ENCODE measurements at places on chromosomes 4 and X.

DNA sequence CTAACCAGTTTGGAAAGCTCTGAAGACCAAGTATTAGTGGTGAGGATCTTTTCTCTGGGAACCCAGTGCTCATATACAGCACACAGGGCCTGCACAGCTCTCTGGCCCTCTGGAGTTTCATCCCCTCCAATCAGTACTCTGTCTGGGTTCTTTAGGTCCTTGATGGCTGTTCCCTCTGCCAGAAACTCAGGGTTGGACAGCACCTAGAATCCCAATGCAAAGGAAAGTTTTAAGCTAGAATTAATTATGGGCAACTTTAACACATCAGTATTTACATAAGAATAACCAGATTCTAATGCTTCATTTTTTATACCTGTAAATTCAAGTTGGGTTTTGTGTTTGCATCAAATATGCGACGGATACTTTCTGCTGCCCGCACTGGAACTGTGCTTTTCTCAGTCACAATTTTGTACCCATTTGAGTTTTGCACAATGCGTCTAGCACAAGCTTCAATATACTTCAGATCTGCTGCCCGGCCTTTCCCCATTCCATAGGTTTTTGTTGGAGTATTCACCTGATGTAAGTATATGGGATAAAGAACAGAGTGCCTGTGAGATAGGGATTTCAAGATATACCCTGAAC lies 16.8 kb downstream of the UGDH start:
- no peak for DNase-seq

- DNase-seq = peak; percentile 42
These were observed 21.2 kb downstream of the SLC2A9 start for GRCh38 chr4:9999956-10000561.

- no peak for DNase-seq
These were observed 266.6 kb downstream of the ZNF674 start for GRCh38 chrX:46278572-46278971.

DNA sequence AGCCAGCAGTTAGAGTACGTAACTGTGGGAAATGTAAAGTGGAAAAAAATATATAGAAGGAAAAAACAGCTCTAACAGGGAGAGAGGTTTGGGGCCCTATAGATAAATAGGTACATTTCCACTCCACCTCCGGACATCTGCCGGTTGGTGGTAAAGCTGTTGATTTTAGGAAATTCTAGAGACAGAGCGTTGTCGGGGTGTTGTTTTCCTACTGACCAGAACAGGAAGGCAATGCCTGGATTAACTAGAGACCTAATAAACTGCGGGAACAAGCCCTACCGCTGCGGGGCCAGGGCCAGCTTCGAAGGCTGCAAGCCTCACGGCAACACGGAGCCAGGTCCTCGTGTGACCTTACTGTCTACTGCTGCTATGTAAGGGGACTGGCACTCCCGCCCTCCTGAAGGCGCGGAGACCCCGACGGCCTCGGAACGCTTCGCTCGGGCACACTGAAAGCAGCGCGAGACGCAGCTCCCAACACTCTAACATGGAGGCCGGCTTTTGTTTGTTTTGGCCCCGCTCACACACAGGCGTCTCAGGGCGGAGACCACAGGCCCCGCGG lies 702 bp upstream of the CDKN2AIP start:
- peak; percentile 13 for DNase-seq

DNA sequence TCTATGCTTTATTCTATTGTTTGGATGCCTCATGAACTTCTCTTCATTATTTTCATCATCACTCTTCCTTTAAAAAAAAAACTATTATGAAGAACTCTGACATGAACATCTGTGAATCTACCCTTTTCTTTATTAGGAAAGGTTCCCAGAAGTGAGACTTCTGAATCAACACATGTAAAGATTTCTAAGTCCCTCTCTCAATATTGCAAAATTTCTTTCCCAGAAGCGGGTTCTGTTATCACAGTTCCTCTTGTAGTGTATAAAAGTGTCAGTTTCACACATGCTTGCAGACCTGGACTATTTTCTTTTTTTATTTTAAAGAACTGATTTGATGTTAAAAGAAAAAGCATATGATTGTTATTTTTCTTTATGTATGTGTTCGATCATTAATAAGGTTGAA lies 330.8 kb upstream of the KLF3 start:
- no peak for DNase-seq

DNA sequence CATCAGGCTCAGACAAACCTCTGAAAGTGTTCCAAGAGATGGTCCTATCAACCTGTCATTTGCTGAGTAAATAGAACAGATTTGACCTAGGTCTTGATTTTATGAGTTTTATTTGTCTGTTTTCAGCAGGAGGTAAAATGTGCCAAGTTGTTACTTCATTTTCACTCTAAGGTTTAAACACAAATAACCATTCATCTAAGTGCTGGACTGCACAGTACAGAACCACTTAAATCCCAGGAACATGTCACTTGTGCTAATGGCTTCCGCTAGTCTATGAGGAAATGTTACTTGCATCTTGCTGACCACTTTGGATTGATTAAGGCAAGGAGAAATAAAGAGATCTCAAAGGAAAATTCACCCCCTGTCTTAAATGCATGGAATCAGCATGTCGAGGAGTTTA lies 660.7 kb downstream of the SMARCA1 start:
- DNase-seq = no peak

DNA sequence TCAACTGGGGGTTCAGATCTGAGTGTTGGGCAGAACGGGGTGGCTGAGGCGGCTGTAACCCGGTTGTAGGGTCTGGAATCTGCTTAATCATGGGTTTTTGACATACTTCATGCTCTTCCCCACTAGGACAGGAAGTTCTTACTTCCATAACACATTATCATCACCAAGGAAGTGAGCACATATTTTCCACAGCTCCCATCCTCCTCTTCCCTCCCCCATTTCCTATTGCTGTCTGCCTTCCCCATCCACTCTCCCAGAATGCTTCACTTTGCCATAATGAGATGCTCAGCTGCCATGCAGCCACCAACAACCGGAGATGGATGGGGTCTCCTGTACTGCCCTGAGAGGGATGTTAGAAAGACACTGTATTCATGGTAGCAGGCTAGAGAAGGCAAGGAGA lies 6.4 kb upstream of the DCUN1D4 start:
- no peak for DNase-seq

DNA sequence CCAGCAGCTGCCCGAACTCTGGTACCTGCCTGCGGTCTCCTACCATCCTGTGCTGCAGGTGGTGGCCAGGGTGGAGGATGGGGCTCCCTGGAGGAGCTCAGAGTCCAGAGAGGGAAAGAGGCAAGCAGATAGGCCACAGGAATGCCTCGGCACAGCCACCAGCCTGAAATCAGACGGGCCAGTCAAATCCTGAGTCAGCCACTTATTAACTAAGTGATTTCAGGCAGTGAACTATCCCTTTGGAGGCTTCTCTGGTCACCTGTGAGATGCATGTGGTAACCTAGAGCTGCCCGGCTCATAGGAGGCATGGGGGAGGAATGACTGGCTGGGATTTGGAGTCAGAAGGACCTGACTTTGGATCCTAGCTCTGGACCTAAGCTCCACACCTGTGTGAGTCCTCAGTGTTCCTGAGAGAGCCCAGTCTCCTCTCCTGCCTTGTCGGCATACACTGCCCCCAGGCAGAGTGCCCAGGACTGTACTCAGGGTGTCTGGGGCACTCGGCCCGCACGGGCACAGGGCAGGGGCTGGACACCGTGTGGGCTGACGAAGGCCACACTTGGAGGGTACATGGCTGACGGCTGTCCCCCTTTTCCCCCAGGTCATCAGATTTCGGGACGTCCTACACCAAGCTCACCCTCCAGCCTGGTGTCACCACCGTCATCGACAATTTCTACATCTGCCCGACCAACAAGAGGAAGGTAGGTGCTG lies 96.4 kb upstream of the PSAPL1 start:
- no peak for DNase-seq

DNA sequence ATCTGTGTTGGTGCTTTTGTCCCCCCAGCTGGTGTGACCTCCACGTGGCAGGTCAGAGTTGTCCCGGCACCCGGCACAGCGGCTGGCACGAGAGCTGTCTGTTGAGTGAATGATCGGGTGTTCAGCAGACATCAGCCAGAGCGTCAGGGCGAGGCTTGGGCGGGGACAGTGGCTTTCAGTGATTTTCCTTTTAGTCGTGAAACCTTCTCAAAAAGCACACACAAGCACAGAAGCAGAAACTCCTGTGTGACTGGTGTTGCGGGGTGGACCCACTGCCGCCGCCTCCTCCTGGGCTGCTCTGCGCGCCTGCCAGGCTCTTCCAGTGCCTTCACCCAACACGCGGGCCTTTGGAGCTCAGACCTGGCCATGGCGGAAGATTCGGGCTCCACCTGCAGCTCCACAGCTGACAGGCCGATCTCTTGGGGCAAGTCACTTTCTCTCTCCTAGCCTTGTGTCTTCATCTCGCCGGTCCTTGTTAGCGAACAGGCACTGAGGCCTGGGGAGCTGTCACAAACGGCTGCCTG lies 51.4 kb upstream of the HGFAC start:
- no peak for DNase-seq

GRCh38 chr4:151315212-151315886 lies 10.1 kb downstream of the SH3D19 start:
- no peak for DNase-seq

- no peak for DNase-seq
These were observed 168.0 kb upstream of the PACRGL start for GRCh38 chr4:20532116-20532790.

GRCh38 chrX:68355629-68355920 lies 77.7 kb downstream of the OPHN1 start:
- no peak for DNase-seq

DNA sequence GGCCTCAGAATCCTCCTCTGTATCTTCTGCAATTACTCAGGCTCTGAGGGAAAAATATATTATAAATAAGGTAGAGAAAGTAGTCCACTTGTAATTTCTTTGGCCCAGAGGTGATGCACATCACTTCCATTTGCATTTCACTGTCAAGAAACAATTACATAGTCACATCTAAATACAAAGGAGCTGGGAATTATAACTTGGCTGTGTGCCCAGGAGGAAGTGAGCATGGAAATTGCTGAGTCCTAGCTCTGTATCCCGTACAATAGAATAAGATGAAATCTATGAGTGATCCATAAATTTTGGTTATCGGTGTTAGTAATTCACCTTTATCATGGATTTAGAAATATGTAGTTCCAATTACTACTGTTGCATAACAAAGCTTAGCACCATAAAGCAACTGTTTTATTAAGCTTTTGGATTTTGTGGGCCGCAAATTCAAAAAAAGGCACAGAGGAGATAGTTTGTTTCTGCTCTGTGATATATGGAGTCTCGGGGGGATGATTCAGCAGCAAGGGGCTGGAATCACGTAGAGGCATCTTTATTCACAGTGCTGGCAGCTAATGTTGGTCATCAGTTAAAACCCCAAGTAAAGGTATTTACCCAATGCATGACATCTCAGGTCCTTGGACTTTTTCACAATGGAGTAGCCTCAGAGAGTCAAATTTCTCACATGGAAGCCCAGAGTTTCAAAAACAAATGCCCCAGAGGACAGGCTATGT lies 241.4 kb upstream of the GALNT7 start:
- no peak for DNase-seq

- no peak for DNase-seq
These were observed 110.6 kb upstream of the ITM2A start for GRCh38 chrX:79477691-79478090.

DNA sequence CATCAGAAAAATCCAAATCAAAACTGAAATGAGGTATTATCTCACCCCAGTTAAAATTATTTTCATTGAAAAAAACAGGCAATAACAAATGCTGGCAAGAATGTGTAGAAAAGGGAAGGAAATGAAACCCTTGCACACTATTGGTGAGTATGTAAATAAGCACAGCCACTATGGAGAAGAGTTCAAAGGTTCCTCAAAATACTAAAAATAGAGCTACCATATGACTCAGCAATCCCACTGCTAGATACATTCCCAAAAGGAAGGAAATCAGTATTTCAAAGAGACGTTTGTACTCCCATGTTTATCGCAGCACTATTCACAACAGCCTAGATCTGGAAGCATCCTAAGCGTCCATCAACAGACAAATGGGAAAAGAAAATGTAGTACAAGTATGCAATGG lies 932.4 kb downstream of the PCDH18 start:
- no peak for DNase-seq

DNA sequence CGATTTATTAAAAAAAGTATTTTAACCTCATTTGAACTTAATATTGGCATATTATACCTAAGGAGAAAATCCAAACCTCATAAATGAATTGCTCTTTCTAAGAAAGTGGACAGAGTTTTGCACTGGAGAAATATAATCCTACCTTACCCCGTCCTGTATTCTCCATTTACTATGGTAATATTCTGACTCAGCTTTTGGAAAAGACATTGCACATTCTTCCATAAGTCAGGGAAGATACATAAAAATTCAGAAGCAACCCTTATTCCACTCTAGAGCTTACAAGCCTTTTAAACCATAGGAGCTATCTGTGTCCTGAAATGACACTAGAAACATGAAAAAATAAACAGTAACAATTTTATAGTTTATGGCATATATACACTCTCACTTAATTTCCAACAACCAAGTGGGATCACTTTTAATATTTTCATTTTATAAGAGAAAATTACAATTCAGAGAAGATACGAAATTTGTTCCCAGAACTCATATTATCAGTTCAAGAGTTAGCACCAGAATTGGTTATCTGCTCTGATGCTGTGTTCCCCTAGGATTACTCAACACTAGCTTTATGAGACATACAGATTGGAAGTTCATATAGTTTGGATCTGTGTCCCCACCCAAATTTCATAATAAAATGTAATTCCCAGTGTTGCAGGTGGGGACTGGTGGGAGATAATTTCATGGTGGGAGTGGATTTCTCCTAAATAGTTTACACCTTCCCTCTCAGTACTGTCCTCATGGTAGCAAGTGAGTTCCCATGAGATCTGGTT lies 359.4 kb downstream of the ARAP2 start:
- peak; percentile 14 for DNase-seq

DNA sequence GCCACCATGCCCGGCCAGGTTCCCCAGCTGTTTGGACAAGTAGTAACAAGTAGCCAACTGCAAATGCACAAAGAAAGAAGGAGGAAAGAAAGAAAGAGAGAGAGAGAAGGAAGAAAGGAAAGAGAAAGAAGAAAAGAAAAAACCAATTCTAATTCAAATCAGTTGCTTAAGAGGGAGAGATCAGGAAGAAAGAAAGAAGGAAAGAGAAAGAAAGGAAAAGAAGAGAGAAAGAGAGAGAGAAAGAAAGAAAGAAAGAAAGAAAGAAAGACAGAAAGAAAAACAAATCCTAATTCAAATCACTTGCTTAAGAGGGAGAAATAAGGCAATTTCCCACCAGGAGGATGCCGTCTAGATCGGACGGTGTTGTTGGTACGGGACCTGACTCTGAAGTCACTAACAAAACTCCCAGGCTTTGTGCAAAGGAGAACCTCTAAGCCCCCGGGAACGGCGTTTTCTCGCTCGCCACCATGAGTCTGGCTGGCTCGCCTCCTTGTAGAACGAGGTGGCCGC lies 95.5 kb upstream of the PPP2R3B start:
- DNase-seq = no peak

Measured in HS-5 (cell line).